ENCODE measurements at places on chromosomes 3 and 15.
A peak's percentile ranks its signal among the peaks of the same experiment; 100 is the strongest.

DNA sequence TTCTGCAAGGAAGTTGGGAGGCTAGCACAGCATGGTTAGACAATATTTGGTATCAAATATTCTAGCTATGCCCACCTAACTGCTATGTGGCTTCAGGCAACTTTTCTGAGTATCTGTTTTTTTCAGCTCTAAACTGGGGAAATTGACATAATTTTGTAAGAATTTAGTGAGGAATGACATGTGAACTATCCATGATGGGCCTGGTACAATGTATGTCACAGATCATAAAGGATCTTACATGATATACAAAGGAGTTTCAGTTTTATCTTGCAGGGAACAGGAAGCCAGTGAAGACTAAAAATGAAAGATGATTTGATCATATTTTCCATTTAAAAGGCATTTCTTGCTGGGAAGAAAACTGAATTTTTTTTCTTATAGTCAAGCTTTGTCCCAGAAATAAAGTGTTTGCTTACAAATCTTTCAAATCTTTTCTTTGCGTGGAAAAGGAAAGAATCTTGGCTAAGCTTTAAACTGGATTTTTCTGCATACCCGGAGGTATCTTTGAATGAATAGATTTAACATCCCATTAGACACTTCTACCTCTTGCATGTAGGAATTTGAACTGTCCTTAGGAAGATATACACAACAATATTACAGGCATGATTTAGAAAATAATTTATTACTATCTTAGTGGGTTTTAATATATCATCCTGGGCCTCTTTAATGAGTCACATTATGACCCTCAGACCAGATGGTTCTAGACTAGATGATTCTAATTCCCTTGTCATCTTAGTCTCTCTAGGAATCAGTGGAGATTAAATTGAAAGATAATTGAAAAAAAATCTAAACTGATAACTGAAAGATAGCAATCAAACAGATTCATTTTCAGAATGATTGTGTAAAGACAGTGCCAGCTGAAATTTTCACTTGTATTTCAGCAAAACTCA lies 436.0 kb upstream of the THBS1 start:
- peak; percentile 44 for DNase-seq

- no peak for DNase-seq
Observed at GRCh38 chr3:18556503-18557135, 131.5 kb upstream of the SATB1 start.

GRCh38 chr15:55627730-55628368 lies 39.7 kb upstream of the PYGO1 start:
- peak; percentile 81 for DNase-seq

DNA sequence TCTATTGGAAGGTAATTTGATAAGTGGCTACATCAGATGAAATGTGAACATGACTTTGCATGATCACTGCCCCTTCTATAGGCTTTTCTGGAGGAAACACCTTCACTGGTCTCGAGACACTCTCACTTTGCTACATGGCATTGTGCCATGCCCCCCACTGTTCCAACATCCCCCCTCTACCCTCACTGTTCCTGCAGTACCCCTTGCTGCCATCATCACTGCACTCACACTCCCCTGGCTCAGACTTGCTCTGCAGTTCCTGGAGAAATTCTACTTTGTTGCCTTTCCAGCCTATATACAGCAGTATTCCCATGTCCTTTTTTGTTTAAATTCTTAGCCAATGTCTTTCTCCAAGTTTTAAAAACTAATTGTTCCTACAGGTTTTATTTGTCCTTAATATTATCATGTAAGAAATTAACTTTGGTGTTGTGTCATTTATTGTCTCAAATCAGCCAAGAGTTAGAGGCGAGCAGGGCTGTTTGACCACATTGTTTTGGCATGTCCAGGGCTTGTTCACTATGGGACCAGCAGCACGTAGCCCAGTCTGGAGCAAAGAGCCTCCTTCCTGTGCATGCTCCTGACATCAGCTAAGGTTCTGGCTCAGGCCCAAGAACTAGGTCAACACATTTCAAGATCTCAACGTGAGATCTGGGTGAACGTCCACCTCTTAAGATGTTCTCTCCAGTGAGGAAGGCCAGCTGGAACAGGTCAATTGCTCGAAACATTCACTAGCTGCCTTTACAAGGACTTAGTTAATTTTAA lies 246.4 kb downstream of the SLC9A9 start:
- DNase-seq = peak; percentile 8

DNA sequence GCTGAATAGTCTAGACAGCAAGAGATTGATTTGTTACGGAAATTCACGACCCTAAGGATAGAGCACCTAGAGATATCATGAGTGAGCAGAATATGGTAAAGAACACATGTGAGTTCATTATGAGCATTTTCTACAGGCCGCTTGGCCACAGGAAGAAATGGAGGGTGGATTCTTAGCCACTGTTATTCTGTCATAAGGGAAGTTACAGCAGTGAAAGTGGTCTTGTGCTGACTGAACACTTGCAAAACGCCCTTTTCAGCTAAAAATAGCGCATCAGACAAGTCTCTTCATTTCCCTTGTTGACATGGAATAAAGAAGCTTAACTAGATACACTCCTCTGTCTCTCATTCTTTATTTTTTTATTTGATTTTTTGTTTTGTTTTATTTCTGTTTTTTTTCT lies 19.8 kb downstream of the DGKG start:
- no peak for DNase-seq

DNA sequence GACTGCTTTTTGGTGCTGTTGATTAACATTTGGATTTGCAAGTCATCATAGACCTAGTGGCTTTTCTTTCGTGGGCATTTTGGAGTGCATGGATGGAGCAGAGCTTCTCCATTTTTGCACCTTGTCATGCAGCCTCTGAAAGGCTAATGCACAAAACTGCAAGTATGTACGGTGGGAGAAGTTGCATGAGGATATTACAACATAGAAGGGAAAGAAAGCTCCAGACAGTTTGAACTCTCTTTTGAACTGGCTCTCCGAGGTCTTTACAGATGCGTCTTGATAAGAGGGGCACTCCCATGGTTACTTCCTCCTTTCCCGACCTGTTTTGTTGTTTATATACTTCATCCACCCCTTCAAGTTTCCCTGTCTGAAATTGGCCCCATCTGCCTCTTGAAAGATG lies 147.1 kb upstream of the GBE1 start:
- DNase-seq = no peak

- DNase-seq = peak; percentile 4
Observed at GRCh38 chr3:82054849-82055248, 293.4 kb upstream of the GBE1 start.

DNA sequence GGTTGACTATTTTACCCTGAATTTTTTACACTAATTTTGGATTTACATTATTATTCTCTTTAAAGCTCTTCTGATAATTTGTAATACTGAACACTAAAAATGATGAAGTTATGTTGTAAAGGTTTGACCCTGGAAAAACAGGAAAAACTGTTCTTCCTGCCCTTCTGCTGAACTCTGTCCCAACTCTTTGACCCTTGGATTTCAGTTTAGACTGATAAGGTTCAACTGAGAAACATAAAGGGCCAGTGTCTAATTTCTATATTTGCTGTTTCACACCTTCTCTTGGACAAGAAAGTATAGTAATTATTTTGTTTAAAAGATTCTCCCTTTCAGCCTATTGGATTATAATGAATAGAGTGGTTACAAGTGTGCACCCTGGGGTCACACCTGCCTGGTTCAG lies 12.8 kb upstream of the TMOD3 start:
- DNase-seq = no peak

DNA sequence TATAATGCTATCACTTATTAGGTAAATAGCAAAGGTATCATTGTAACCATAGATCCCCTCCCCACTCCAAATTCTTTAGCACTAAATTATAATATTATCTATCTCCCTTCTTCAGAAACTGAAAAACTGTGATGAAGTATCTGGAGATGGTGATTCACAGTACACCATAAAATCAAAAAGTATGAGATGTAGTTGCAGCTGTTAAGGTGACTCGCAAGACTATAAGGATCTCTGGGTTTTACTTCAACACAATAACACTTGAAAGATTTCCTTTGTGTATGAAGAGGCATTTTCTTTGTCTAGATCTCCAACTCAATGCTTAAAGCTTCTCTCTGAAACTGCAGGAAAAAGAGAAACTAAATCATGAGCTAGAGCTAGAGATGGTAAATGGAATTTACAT lies 46.9 kb downstream of the IFT57 start:
- DNase-seq = peak; percentile 45

GRCh38 chr3:16427103-16427965 lies 86.2 kb downstream of the RFTN1 start:
- peak; percentile 76 for DNase-seq

- DNase-seq = no peak
Observed at GRCh38 chr3:32157600-32158264, 51.3 kb downstream of the GPD1L start.

GRCh38 chr3:158127250-158128219 lies 17.6 kb downstream of the RSRC1 start:
- peak; percentile 8 for DNase-seq

GRCh38 chr3:2771193-2771592 lies 339.0 kb downstream of the IL5RA start:
- DNase-seq = no peak

- no peak for DNase-seq
Observed at GRCh38 chr3:66729687-66730393, 229.0 kb upstream of the LRIG1 start.

DNA sequence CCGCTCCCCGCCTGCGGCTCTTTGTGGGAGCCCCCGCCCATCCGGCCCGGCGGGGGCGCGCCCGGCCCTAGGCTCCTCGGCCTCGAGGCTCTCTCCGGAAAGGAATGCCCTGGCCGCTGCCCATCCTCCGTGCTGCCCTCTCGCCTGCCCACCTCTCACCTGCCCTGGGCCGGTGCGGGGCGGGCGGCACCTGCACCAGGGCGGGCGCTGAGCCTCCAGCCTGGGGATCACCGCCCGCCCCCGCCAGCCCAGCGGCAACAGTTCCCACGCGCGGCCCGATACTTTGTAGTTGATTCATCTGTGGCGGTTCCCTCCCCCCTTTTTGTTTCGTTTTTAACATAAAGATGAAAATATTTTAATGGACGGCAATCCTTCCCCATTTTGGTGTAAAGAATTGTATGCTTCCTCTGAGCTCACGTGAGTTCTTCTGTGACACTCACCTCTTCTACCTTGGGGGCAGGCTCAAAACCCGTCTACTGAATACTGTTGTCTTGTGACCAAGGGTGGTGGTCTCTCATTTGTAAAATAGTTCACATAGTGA lies 1.9 kb downstream of the KLF13 start:
- DNase-seq = peak; percentile 7

GRCh38 chr3:12759097-12759679 lies at the start of gene TMEM40:
TSS of gene TMEM40 (minus strand) at chr3:12759259. CDS start at chr3:12749832, 9,427 bp downstream.
- DNase-seq = no peak

DNA sequence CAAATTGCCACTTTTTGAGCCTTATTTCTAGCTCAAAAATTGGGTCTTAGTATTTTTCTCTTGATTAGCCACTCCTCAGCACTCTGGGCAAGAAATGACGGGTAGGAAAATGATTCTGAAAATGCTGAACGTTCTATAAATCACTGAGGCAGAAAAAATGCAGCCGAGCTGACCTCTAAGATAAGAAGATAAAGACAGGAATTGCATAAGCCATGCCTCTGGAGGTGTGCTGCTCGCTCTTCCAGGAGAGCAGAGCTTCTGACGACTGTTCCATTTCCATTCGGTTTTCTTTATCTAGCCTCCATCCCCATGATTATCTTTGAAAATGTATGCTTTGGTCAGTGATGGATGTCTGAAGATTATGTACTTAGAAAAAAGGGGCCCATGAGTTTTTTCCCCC lies 558.8 kb upstream of the ADAMTS9 start:
- no peak for DNase-seq

Measured in fibroblast of skin of right quadriceps (primary cell).